ENCODE measurements at places on chromosomes 11 and 22. TPM values are rescaled to one million over a fixed set of nuclear protein-coding genes. Genes with fewer than 3 reads are reported as not detected.

The DENND5A gene
- 40.5 TPM for total RNA-seq

The SORL1 gene
- total RNA-seq: 1.9 TPM

The FAM83F gene
- total RNA-seq: not detected

The CDHR5 gene
- 0.07 TPM for total RNA-seq

The THRSP gene
- total RNA-seq: not detected

The ANGPTL5 gene
- total RNA-seq: 0.16 TPM

The RIBC2 gene
- total RNA-seq: 1.8 TPM

The SCUBE1 gene
- 0.18 TPM for total RNA-seq
